ENCODE measurements at places on chromosomes 16 and 17.
A peak's percentile ranks its signal among the peaks of the same experiment; 100 is the strongest.

DNA sequence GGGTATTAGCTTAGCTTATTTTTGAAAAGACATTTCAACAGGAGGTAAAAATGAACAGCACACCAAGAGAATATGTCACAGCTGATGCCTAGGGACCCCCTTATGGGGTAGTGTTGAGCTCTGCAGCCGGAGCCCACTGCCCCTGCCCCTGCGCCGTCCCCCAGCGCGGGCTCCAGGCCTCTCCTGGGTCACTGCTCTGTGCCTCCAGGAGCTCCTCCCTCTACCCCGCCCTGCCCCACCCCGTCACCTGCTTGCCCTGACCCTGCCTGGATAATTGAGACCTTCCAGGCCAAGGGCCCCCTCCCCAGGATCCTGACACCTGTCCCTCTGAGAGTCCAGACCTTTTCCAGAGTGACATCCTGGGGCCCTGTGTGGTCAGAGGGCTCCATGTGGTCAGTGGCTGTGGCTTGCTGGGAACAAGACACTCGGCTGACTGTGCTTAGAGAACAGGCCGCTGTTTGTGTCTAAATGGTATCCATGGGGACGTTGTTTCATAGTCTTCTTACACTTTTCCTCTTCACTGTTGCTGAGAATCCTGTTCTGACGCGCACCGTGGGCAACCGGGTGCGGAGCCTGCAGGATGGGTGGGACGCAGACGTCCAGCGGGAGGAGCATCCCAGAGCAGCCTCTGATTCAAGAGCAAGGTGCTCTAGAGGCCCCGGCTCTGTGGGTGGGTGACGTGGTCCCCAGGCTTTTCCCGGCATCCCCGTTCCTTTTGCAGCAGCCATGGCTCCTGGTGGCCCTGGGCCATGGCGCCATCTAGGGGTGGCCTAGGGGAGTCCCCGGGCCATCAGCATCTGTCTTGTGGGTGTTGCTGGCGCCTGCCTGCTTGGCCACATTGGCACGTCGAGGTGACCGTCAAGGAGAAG lies 20.0 kb upstream of the WFIKKN1 start:
- peak; percentile 35 for DNase-seq

- DNase-seq, result no peak
These were observed 5.5 kb upstream of the ZNF771 start for GRCh38 chr16:30401768-30402425.

DNA sequence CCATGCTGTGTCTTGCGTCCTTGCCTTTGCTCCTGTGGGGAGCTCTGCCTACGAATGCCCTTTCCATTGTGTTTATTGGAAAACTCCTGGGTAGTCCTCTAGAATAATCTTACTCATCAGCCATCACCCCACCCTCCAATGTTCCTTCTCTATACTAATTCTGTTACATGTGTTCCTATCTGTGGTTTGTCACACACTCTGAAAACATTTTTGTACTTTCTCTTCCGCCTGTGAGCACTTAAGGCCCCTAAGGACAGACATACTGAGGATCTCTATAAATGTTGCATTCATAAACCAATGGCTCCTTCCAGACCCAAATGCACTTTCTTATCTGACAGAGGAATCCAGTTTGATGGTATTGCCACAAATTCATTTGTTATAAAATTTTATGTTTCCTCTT lies 53.9 kb upstream of the MON1B start:
- no peak for DNase-seq

GRCh38 chr16:29663807-29664090 lies 702 bp downstream of the SPN start:
- DNase-seq, result no peak

DNA sequence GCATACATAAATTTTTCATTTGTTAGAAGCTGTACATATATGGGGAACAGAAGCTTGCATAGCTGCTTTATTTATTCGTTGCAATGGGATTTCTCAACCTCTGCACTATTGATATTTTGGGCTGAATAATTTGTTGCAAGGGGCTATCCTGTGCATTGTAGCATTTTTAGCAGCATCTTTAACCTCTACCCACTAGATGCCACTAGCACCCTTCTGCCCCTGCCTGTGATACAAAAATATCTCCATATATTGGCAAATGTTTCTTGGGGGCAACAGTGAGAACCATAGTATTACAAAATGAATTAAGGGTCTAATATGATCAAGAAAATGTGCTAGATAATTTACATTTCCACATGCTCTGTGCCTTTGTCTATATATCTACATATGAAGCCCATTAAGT lies 1401.0 kb downstream of the CDH11 start:
- no peak for DNase-seq

GRCh38 chr17:81322271-81323082 lies 27.4 kb upstream of the SLC38A10 start:
- no peak for DNase-seq

DNA sequence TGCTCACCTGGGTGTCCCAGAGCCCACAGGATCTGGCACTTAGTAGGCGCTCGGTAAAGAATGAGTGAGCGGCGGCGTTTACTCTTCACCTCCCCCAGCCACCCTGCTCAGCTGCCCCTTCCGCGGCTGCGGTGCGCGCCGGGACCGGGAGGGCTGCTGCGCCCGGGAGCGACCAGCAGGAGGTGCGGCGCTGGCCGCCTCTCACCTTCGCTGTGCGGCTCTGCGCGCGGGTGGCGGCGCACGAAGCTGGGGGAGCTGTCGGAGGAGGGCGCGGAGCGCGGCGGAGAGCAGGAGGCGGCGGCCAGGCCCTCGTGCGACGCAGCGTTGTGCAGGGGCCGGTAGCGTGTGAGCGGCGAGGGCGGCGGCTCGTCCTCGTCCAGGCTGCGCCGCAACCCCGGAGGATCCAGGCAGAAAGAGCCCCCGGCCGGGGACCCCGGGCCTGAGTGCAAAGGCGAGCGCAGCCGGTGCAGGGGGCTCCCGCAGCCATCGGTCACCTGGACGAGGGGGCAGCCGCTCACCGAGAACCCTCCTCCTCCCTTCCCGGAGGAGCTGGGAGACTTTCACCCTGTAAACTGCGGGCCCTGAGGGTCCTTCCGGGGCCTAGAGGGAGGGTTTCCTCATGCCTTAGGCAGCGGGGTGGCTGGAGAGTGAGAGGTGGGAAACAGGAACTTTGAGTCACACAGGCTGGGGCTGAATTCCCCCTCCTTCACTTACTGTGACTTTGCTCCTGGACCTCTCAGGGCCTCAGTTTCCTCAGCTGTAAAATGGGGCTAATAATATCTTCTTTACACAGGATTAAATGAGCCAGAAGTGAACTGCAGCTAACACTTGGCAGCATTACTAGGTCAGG lies 12.5 kb downstream of the SAMD14 start:
- DNase-seq, result peak; percentile 53
